ENCODE measurements at places on chromosomes 7 and 10.

- no peak for DNase-seq
These were observed 7.0 kb downstream of the FAM221A start for GRCh38 chr7:23687011-23687410.

- no peak for DNase-seq
These were observed 3.2 kb upstream of the EGR2 start for GRCh38 chr10:62819141-62819920.

DNA sequence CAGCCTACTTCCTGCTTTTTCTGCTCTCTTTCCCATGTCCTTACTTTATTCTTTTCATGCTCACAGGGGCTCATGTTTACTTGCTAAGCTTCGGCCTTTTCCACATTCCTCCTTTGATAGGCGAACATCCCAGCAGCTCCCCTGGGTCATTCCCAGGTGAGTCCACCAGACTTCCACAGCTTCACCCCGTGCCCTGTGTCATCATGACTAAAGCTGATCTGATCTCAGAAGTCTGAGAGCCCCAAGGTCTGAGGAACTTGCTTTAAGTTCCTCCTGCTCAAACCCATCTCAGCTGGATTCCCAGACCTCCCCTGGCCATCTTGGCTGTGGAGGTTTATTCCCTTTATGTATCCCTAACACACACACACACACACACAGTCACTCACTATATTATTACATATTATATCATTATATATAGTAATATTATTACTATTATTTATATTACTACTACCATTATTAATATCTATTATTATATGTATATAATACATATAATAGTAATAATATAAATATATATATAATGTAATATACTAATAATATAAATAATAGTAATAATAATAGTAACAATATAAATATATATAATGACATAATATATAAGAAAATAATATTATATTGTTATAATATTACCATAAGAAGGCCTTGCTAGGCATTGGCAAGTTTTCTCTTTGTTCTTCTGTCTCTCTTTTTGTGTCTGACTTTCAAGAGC is 295.9 kb downstream of the PTEN start:
- no peak for DNase-seq

DNA sequence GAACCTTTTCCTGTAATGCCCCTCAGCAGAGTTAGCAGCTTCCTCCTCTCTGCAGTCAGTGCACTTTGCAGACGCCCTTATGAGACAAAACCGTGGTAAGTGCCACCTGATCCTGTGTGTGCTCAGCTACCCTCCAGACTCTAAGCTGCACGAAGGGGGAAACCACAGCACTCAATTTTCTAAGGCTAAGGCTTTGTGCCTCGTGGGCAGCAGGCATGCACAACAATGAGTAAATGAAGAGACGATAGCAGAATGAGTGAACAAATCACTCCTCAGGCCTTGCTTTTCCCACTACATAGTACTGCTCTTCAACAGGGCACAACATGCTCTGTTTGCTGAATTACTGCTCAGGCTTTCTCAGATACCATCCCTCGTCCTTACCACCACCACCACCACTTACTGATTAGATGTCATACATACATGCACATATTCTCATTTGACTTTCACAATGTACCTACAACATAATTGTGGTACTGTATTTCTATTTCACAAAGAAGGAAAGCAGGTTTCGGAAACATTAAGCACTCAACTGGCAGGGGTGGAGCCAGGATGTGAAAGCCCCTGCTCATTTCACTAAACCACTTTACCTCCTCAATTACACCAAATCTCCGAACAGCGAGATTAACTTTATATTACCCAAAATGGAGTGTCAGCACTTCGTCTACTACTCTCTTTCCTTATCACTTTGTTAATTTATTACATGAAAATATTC is 85.4 kb downstream of the ICA1 start:
- DNase-seq, result peak; percentile 81

GRCh38 chr7:159114981-159115380 is 29.7 kb downstream of the VIPR2 start:
- no peak for DNase-seq

GRCh38 chr10:18486438-18486837 is 164.9 kb downstream of the NSUN6 start:
- DNase-seq, result no peak

GRCh38 chr7:137942484-137943115 is 59.3 kb downstream of the CREB3L2 start:
- no peak for DNase-seq

- peak; percentile 60 for DNase-seq
These were observed 23.7 kb downstream of the PRR15 start for GRCh38 chr7:29587195-29587808.

DNA sequence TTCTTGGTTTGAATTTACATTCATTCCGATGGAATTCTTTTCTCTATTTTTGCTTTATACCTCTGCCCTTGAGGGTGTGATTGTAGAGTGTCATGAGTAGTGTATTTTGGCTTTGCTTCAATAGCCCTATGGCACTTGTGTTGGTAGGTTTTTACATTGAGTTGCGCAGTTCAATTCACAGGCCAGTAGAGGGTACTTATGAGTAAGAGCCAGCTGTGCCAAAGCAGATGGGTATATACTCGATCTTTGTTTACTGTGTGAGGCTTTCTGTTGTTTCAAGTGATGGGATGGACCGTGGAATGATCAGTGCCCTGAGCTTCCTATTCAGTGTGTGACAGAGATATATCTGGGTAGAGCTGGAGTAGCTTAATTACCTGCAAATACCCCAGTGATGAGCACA is 4.3 kb upstream of the AKR1C3 start:
- peak; percentile 66 for DNase-seq

Data from MM.1S (cell line).